A549 treated with DMSO at 1 μM for 4 hours (cell line): ENCODE measurements at places on chromosomes 13 and 19. TPM values are rescaled to one million over a fixed set of nuclear protein-coding genes. Genes with fewer than 3 reads are reported as not detected.

Gene SUGP1
- 22.3 to 27.9 TPM (median 25.6 TPM) in 5 replicates for total RNA-seq

Gene GJB2
- 0.85 to 1.2 TPM (median 1.1 TPM) in 5 replicates for total RNA-seq

Gene APBA3
- 9.3 to 15.0 TPM (median 13.3 TPM) in 5 replicates for total RNA-seq

Gene LGALS14
- total RNA-seq, result not detected in 5 replicates

Gene RNF225
- total RNA-seq, result 0.13 to 0.22 TPM in 2 of 5 replicates, not detected in the others

Gene RNF113B
- not detected in 5 replicates for total RNA-seq

Gene SLITRK6
- total RNA-seq, result 0.21 to 0.58 TPM (median 0.30 TPM) in 5 replicates

Gene ZNF576
- total RNA-seq, result 15.5 to 22.4 TPM (median 21.0 TPM) in 5 replicates

Gene ZNF723
- total RNA-seq, result not detected in 5 replicates

Gene IGSF23
- 0.26 to 0.57 TPM (median 0.40 TPM) in 5 replicates for total RNA-seq

Gene OR7D4
- total RNA-seq, result not detected in 5 replicates

Gene TEX29
- 0.16 to 0.32 TPM (median 0.17 TPM) in 3 of 5 replicates, not detected in the others for total RNA-seq

Gene SCN1B
- 13.9 to 19.7 TPM (median 17.4 TPM) in 5 replicates for total RNA-seq

Gene MAST1
- total RNA-seq, result 1.9 to 2.9 TPM (median 2.2 TPM) in 5 replicates
